ENCODE measurements at places on chromosomes 7 and 10.

DNA sequence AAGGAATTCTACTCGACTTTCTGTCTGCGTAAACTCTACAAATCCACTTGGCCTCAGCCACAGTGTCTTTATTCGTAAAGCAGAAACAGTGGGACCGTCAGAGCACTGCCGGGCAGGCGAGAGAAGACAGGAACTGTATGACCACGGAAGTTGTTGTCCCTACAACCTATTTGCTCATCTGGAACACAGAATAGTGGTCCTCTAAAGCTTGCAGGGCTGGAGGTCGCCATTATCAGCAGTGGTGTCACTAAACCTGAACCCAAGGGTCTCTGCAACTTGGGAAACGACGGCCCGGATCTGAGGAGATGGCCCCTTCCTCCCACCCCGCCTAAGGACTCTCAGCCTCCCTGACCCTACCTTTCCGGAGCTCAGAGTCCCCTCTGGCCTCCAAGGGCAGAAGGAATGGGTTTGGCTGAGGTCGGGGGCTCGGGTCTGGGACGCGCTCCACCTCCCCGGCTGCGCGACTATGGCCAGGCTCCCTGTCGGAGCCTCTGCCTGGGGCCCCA is 442 bp downstream of the STYXL1 start:
- DNase-seq: no peak

GRCh38 chr10:105239311-105240219 is 598.5 kb downstream of the SORCS3 start:
- DNase-seq: no peak

DNA sequence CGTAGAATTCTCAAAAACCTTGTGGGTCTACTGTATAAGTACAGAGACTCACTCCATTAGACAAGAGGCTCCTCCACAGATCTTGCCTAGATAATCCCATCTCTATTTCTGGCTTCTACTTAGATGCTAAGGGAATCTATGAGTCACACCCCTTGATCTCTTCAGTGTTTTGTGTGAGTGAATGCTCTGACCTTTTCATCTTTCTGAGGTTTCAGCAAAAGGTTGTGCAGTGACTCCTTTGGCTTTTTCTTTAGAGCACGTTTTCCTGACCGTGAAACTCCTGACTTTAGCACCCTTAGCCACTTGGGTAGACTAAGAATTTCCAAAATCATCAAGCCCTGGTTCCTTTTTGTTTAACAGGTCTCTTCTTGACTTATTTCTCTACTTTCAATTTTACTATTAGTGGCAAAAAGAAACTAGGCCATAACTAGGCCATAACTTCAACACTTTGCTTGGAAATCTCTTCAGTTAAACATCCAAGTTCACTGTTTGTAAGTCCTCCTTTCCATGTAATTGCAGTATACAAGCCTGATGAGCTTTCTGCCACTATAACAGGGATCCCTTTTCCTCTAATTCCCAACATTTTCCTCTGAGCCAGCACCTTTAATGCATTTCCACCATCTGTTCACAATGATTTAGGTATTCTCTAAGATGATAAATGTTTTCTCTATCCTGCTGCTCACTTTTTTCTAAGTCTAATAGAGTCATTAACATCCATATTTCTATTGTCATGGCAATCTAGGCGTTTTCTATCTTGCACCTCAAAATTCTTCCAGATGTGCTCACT is 19.4 kb downstream of the COPG2 start:
- DNase-seq: no peak

DNA sequence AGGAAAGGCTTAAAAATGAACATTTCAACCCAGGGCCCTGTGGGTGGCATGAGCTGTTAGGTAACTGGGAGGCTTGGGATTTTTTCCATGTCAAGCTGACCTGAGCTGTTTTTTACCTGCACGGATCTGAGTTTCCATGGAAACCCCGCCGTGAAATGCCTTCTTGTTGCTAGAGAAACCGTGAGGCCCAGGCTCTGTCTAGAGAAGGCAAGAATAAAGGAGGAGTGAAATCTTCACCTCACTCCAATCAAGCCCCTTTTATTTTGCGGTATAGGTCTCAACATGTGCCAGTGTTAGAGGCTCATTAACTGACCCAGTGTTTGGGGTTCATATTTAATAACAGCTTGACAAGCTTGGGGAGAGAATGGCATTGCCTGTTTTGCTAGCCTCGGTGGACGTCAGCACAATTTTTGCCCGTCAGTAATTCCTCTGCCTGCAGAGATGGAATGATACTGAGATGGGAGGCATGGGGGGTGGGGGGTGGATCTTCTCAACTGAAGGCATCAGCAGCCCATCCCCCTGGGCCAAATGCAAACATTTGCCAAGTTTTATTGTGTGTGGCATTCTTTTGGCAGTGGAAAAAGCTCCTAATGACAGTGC is 48.9 kb upstream of the PDCD4 start:
- DNase-seq: no peak

DNA sequence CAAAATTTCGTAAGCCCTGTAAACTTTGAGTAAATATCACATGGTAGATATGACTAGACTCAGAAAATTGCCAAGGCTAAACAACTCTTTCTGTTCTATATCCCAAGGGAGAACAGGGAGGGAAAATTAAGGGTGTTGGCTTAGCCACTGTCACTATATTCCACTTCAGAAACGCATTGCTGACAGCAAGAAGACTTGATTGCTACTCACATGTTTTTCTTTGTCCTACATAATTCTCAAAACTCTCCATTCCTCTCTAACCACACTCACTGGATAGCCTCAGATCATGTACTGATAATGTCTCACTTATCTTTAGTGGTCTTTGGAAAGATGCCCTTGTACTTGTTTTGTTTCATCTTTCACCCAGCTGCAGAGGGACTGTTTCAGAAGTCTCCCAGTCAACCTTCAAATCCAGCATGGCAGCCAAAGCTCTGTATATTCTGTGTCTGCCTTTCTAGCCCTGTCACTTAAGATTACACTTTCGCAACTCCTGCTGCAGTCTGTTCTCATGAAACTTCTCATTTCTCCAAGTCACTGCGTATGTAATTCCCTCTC is 582.4 kb upstream of the FZD8 start:
- no peak for DNase-seq

DNA sequence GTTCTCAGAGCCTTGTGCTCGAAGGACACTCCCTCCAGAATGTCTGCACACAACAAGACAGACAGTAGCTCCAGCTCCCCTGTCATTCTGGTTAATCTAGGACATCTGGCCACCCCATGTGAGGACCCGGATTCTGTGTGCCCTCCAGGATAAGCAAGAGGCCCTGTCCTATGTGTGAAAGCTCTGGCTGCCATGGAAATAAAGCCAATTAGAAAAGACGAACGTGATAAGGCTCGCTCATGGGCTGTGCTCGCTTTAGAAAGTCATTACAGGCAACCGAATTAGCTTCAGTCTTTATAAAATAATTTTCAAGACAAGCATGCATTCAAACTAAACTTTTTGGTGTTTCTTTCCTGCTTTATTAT is 263.4 kb downstream of the INHBA start:
- DNase-seq: no peak

- no peak for DNase-seq
Measured at GRCh38 chr7:46386428-46387399, 465.6 kb upstream of the IGFBP3 start.

- no peak for DNase-seq
Measured at GRCh38 chr7:100568896-100569844, 4.5 kb downstream of the SAP25 start.

- no peak for DNase-seq
Measured at GRCh38 chr10:31765541-31765940, 163.1 kb downstream of the ARHGAP12 start.

DNA sequence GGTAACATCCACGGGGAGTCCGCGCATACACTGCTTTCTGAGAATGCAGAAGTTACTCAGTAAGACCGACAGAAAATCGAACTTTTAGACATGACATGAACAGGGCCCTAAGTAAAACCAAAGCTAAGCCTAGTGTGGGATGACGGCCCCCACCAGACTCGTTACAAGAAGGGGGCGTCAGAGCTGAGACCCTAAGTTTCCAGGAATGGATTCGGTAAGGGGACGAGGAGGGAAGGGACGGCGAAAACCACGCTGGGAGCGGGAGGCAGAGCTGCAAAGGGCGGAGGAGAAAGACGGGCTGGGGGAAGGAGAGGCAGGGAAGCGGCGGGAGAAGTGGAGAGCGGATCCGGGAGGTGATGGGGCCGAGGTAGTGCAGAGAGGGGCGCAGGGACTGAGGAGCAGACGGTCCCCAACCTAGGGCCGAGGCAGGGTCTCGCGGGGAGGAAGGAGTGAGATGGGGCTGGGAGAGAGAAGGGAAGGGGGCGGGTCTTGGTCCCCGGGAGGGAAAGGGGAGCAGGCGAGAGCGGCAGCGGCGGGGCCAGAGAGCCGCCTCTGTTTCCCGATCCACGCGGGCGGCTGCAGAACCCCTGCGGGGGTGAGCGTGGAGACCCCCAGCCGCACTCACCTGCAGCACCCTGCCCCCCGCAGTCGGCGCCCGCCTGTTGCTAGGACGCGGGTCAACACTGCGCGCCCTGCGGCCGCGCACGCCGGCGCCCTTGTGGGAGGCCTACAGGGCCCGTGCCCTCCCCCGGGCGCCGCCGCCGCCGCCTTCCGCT is 513 bp downstream of the ODAD2 start:
- DNase-seq: no peak

- no peak for DNase-seq
Measured at GRCh38 chr10:77220150-77220549, 417.5 kb downstream of the KCNMA1 start.

DNA sequence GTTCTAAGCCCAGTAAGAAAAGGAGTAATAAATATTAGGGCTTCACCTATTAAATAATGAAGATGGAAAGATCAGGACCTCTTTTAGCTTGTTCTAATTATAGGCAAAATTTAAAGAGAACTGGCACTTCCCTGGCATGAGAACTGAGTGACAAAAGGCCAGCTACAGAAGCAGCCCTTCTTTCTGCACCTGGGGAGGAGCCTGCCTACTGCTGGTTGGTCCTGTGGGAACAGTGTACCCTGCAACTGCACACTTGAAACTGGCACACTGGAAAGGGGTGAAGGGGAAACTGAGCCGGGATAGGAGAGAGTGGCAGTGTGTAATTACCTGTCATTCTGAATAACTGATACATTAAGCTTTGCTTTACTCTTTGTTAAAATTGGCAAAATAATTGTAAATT is 80.4 kb downstream of the SHH start:
- no peak for DNase-seq

DNA sequence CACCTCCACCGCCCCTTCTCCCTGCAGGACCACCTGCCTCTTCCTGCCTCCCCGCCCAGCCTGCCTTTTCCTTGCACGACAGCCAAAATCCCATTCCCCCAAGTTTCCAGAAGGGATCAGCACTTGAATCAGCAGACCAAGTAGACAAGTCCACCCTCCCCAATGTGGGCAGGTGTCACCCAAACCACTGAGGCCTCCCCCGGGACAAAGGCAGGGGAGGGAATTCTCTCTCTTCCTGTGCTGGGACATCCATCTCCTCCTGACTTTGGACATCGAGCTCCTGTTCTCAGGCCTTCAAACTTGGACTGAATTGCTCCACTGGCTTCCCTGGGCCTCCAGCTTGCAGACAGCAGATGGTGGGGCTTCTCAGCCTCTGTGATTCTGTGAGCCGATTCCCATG is 21.6 kb upstream of the PSMG3 start:
- DNase-seq: no peak

DNA sequence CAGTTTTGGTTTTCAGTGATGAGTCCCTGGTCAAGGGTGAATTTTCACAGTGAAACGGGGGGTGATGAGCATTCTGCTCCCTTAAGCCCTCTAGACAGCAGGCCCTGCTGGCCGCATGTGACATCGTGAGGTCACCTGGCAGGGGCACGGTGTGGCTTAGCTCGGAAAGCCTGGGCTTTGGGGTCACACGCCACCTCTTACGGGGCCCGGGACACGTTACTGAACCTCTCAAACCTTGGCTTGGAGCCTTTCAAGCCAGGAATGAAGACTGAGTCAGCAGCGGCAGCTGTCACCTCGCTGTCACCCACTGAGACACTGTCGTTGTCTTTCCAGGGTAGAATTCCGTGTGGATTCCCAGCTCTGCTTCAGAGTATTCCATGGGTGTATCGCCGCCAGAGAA is 4.1 kb downstream of the GET4 start:
- no peak for DNase-seq

DNA sequence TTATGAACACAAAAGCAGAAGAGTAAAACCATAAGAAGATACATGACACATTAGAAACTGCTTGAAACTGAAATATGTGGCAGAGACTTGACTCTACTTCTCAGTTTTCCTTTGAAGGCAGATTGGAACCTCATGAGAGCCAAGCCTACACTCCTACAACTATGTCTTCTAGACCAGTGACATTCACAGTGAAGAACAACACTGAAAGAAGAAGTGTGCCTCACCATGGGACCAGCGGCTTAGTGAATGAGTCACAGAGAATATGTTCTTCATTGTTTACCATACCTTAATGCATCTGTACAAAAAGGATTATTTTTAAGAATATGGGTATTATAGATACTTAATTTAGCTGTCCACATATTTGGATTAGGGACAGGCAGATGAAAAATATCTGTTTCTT is 248.3 kb downstream of the CDC14C start:
- no peak for DNase-seq

- DNase-seq: no peak
Measured at GRCh38 chr7:32170838-32171237, 100.6 kb upstream of the PDE1C start.

Measured in fibroblast of skin of left biceps (primary cell).